ENCODE measurements at places on chromosomes 7 and 10.
A peak's percentile ranks its signal among the peaks of the same experiment; 100 is the strongest.

- no peak for DNase-seq
These were observed 417.1 kb downstream of the DNAJB6 start for GRCh38 chr7:157753713-157754415.

GRCh38 chr7:71787513-71787912, 624.6 kb downstream of the CALN1 start:
- no peak for DNase-seq

DNA sequence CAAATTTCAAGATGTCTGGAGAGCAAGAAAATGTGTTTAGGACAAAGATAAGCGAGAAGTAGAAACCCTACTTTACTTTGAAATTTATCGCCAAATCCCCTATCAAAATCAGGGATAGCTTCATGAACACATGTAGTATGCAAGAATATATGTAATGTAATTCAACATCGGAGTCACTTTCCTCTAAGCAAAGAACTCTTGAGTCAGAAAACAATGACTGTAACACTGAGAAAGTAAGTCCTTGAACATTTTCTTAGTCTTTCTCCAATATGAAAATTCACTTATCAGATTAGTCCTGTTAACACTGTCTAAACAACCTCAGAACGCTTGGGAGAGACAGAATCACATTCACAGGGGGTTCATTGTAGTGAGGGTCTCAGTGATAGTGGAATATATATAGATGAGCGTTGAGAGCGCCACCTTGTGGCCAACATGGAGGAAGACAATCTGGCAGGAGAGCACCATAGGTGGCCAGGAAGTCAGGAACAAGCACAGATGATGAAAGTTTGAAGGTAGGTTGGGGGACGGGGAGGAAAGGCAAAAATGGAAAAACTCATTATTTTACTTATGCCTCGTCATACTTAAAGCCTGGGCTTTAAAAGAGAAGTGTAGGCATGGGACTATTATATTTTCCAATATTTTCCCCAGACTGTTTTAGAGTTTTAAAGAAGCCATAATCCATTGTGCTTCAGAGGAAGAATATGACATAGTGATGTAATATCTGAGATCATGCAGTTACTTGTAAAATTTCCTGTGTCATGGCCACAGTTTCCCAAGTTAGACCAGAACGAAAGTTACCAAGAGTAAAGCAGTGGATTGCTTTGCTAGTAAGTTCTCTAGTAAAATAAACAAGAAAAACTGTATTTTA, 115.5 kb upstream of the GNAI1 start:
- peak; percentile 30 for DNase-seq

GRCh38 chr7:93016681-93017381, 100.9 kb downstream of the SAMD9 start:
- DNase-seq = no peak

- peak; percentile 73 for DNase-seq
These were observed 91.2 kb downstream of the SPAG6 start for GRCh38 chr10:22436526-22436892.

- no peak for DNase-seq
These were observed 411.8 kb downstream of the SDK1 start for GRCh38 chr7:3712841-3713240.

DNA sequence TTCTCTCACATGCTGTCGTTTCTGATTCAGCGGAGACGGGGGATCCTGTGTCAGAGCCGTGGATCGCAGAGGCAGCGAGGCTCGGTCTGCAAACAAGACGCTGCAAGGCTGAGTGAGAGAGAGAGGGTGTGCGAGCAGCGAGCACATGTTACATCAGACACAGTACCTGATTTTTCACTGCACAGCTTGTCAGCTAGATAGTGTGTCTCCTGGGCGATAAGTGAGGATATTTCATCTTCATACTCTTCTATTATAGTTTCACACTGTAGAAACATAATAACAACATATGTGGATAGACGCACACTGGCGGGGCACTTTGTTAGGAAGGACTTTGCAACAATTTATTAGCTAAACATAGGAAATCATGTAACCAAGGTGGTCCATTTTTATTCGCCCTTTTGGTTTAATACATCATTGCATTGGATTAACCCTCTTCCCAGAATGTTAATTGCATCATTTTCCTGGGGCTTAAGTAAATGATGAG, 39.5 kb downstream of the CNPY1 start:
- DNase-seq = no peak

DNA sequence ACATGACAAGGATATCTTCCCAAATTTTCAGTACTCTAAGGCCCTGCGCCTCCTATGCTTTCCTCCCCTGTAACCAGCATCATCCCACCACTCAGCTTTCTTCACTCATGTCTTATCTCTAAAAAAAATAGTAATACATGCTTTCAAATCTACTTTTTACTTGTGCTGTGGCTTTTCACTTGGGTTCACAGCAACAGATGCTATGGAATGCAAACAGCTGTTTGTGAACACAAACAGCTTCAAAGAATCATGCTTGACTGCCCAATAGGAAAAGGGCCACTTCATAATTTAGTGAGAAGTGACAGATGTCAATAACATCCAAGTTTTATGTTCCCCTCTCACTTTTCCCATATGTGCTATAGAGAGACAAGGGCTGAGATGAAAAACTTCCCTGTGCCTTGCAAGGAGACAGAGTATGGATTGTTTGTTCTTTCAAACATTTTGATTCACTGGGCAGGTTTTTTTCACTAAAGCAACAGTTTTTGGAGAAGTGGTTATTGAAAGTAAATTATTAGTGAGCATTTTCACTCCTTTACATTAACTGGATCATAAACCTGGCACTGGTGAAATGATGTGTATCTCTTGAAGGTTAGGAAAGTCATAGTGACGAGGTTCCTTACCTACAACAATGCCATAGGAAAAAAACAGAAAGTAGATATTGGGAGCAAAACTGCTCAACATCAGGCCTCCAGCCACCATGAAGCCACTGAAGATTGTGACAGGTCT, 37.3 kb downstream of the SLC16A9 start:
- no peak for DNase-seq

DNA sequence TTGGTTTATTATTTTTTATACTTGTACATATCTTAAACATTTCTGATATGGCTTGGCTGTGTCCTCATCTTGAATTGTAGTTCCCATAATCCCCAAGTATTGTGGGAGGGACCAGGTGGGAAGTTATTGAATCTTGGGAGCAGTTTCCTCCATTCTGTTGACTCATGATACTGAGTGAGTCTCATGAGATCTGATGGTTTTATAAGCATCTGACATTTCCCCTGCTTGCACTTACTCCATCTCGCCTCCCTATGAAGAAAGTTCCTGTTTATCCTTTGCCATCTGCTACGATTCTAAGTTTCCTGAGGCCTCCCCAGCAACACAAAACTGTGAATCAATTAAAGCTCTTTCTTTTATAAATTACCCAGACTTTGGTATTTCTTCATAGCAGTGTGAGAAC, 207.7 kb downstream of the TPK1 start:
- DNase-seq = no peak

GRCh38 chr7:83872501-83872900, 223.6 kb upstream of the SEMA3E start:
- DNase-seq = no peak

- DNase-seq = no peak
These were observed 119.8 kb upstream of the LANCL2 start for GRCh38 chr7:55245271-55245723.

- no peak for DNase-seq
These were observed 19.5 kb upstream of the PLPP4 start for GRCh38 chr10:120437541-120437940.

DNA sequence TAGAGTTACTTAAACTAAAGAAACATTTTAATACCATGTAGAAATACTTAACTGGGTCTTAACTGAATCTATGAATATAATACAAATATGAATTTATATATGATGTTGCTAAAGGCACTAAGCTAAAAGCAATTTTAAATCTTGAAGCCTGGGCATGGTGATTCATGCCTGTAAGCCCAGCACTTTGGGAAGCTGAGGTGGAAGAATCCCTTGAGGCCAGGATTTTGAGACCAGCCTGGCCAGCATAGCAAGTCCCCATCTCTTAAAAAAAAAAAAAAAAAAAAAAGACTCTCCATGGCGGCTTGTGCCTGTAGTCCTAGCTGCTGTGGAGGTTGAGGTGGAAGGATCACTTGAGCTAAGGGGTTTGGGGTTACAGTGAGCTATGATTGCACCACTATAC, 95.3 kb downstream of the CCSER2 start:
- DNase-seq = no peak

DNA sequence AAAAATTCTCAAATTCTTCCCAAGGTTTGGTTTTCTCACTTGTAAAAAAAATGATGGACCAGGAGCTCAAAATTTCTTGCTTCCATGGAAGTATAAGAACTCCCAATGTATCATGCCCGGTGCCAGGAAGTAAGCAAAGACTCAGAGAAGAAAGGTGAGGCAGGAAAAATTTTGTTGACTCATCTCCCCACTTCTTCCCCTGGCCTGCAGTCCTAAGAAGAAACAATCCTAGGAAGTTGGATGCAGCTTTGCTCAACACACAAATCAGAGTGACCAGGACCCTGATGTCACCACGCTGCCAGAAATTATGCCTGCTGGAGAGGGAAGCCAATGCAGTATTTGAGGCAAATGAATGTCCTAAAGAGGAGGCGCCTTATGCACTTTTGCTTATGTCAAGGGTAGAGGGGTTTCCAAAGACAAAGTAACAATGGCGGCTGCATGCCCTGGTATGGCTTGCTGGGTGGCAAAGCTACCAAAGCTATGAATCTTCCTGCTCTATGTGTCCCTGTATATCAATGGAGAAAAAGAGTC, 163.6 kb downstream of the NEURL1 start:
- DNase-seq = no peak

- DNase-seq = no peak
These were observed 117.1 kb downstream of the KMT2E start for GRCh38 chr7:105131033-105131656.

- DNase-seq = no peak
These were observed 557 bp upstream of the TAX1BP1 start for GRCh38 chr7:27739301-27739908.

DNA sequence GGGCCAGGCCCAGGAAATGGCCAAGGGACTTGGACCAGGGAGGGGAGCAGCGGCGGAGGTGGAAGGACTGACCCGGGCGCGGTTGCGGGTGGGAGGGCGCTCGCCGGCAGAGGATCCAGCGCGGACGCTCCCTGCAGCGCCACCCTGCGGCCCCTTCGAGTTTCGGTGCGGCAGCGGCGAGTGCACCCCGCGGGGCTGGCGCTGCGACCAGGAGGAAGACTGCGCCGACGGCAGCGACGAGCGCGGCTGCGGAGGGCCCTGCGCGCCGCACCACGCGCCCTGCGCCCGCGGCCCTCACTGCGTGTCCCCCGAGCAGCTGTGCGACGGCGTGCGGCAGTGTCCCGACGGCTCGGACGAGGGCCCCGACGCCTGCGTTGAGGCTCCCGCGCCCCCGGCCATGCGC, 16.8 kb upstream of the ZNF467 start:
- DNase-seq = peak; percentile 73

DNA sequence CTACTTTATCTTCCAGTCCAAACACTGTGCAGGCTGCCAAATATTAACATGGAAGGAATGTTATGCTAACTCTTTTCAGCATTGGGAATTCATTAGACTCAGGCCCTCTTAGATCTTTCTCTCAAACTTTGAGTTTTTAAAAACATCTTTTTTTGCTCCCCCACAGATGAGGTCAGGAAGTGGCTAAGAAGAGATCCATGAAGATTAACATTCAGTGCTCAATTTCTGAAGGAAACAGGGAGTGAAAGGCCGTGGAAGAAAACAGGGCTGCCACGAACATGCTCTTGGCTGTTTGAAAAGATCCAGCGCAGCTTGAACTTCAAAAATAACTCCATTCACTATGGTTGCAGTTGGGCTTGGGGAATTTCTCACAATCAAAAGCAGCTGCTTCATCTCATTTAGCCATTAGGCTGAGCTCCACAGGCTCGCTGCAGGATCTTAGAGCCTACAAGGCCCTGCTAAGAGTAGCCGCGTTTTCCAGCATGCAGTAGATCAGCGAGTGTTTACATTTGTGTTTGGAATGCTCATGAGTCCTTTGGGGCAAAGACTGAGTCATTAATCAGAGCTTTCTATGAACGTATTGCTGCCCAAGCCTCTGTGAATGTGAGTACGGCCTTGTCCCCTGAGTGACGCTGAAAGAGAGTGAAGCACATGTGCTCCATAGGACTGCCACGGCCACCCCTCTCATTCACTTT, 41.2 kb upstream of the TNS3 start:
- DNase-seq = no peak

GRCh38 chr7:21972397-21972784, 26.7 kb upstream of the CDCA7L start:
- DNase-seq = no peak

- peak; percentile 37 for DNase-seq
These were observed 983 bp downstream of the TNRC18 start for GRCh38 chr7:5422396-5423305.

DNA sequence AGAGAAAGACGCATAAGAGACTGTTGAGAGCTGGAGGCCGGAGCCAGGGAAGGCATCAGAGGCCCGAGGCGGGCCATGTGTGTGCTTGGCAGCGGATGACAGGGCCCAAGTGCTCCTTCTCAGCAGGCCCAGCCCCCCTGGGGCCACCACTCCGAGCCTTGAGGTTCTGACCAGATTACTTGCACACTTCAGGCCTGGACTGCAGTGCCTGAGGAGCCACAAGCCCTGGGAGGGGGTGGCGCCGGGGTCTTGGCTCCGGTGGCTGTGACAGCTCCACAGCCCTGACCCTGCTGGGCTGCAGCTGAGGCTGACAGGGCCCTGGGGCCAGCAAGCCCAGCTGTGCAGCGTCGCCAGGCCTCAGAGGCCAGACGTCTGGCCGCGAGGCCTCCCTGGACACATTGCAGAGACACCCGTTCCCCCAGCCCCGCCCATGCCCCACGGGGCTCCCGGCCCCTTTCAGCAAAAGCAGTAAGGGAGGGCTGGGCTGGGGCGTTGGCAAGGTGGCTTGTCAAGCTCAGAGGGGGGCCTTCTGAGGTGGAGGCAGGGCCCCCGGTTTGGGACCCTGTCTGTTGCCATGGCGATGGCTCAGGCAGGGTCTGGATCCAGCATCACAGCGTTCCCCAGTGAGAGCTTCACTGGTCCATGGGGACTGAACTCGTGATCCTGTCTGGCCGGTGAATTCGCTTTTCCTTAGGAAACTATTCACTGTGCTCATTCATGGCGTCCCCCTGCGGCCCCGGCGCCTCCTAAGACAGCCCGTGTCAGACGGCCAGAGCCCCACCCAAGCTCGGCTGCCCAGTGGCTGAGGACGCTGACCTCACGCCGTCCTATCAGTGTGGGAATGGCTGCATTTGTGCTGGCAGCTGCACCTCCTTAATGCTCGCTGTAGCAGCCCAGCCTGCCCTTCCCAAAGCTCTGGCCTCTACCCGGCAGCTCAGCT, 5.7 kb downstream of the ELN start:
- no peak for DNase-seq

GRCh38 chr7:158101821-158102450, 485.7 kb downstream of the PTPRN2 start:
- no peak for DNase-seq

DNA sequence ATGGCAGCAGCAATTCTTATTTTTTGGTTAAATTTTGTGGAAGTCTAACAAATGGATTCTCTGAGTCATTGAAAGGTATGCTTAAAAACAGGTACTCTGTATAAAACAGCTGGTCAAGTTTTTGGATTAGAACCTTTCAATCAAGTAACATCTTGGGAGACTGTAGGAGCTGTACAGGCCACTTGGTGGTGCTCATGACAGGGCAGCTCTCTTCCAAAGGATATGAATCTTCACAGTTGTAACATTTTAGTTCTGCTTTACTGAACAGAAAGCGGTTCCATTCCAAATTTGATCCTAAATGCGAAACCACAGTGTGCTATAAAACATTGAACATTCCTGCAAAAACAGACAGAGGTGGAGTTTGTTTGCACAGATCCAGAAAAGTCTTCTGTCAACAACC, 44.5 kb upstream of the AGR3 start:
- DNase-seq = no peak

Data from activated T-cell treated with anti-CD3 and anti-CD28 coated beads, Interleukin-2, amount 50 U/mL, for 48 hours (primary cell).